ENCODE measurements at places on chromosomes 1 and 21.

DNA sequence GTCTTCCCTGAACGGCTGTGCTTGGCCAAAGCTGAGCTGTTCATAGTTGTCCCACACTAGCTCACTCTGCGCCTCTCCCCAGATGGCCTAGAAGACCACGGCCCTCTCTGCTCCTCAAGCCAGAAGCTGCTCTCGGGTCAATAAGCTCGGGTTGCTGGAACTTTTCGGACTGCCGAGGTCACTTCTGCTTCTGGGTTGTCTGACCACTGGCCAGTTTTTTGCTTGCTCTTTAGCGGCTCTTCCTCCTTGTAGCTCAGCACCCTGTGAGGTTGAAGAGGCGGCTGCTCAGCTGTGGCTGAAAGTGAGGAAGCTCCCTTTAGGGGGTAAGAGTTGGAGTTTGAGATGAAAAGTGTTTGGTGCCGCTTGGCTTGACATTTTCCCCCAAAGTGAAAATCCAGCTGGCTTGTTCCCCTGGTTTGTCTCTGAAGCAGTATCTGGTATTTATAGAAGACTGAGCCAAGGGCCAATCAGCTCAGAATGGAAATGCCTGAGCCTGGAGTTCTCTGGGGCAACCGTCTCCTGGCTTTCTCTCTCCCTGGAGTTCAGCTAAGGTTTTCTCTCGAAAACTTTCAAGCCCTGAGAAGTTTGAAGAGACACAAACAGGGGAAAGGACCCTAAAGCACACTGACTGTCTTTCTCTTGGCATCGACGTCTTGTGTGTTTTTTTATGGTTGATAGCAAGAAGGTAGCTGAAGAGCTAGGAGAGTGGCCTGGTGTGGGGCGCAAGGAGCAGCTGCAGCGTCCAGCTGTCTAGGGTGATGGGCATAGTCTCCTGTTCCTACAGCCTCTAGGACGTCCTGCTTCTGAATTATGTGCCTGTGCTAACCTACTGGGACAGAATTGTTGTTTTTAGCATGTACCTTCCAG lies 72.0 kb downstream of the SYT6 start:
- DNase-seq, result no peak

DNA sequence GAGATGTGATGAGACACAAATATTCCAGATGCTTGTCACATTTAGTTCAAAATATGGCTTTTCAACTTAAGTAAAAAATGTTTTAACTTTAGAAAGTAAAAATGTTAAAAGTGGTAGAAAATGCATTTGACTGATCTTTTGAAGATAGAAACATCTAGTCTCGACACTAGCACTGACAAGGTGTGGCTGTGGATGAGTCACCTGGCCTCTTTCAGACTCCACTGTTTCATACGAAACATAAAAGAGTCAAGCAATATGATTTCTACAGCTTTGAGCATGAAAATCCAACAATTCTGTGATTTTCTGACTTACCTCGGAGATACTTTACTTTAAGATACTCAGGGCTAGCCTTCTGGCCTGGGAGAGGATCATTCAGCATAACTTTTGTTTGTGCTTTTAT lies 47.7 kb downstream of the TTC13 start:
- DNase-seq, result no peak

- DNase-seq, result no peak
Measured at GRCh38 chr1:156104065-156104810, 10.3 kb upstream of the LMNA start.

GRCh38 chr21:39649526-39649925 lies 36.8 kb downstream of the B3GALT5 start:
- DNase-seq, result no peak

- DNase-seq, result no peak
Measured at GRCh38 chr1:32242341-32242851, 4.6 kb upstream of the FAM167B start.

Data from stimulated activated CD4-positive, alpha-beta T cell treated with anti-CD3 and anti-CD28 coated beads, Interleukin-1b, Interleukin-23, amount 100 ng/mL, for 24 hours (primary cell).